ENCODE measurements at places on chromosomes 4 and X.

GRCh38 chr4:81664079-81664478, 192.4 kb upstream of the RASGEF1B start:
- DNase-seq, result no peak

DNA sequence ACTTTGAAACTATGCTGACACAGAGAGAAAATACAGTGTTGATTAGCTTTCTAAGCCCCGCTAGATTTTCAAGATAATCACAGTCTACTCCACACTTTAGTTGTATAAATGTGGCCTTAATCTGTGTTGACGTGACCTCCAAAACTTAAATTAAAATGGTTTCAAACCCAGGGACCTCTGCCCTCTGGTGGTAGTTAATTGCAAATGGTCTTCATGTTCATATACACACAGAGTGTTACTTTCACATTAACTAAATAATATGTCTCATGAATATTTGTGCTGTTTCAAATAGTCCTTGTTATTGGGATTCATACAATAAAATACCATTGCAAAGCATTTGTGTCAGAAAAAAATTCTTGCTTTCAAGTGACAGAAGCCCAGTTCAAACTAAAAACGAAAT, 64.3 kb downstream of the TASL start:
- no peak for DNase-seq

DNA sequence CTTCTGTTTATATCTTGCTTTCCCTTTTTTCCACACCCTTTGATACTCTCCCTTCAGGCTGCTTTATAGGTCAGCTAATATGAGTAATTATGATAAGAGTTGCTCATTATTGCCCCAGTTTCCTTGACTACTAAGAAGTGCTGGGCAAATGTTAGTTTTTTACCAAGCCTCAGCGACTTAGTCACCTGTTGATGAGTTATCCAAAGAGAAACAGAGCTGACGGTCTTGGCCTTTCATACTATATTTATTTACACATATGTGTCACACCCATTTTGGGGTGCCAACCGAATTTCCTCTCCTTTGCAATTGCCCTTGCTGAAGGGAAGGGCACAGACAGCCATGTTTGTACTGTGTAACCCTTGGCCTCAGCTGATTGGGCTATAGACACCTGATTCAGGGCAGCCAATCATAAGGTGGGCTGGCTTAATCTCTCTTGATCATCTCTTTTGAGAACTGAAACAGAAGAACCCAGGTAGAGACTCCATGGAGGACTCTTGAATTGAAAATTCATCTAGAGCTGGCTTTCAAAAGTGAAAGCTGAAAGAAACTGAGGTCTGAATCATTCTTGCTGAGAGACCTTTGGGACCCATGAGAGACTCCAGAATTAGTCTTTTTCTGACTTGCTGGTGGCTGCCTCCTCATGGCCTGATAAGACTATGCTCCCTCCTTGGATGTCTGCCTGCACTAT, 111.7 kb upstream of the RPS6KA3 start:
- no peak for DNase-seq

GRCh38 chrX:124455966-124456365, 109.6 kb downstream of the SH2D1A start:
- DNase-seq, result no peak

DNA sequence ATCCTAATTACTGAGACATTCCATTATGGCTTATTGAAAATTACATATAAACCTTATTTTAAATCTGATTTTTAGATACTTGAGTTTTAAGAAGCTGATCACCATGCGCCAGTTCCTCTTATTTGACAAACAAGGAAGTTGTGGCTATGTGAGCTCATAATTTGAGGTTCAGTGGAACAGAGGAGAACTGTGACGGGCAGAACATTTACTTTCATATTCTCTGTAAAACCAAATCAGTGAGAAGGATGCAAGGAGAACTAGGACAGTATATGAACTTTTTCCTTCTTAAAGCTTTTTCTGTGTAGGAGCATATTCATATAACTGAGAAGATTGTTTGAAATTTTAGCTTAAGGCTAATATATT, 25.3 kb downstream of the STIM2 start:
- DNase-seq, result no peak

DNA sequence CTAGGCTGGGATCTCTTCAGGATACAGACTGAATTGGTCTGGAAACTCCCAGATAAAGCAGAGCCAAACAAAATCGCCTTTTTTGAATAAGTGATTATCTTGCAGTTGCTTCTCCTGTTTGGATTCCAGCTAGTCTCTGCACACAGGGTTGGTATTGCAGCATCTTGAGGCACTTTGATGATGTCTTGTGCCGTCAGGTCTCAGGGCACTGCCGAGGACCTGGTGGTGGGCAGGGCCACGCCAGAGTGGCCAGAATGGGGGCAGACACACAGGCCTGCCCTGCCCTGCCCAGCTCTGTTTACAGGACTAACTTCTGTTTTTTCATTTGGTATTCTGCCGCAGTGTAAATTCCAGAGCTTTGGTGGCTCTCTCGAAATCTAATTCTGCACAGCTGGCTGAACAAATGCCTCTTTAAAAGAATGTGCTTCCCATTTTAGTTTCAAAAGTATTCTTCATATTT, 276.1 kb downstream of the NR3C2 start:
- DNase-seq, result no peak

GRCh38 chrX:16239211-16239610, 71.9 kb downstream of the MAGEB17 start:
- no peak for DNase-seq

DNA sequence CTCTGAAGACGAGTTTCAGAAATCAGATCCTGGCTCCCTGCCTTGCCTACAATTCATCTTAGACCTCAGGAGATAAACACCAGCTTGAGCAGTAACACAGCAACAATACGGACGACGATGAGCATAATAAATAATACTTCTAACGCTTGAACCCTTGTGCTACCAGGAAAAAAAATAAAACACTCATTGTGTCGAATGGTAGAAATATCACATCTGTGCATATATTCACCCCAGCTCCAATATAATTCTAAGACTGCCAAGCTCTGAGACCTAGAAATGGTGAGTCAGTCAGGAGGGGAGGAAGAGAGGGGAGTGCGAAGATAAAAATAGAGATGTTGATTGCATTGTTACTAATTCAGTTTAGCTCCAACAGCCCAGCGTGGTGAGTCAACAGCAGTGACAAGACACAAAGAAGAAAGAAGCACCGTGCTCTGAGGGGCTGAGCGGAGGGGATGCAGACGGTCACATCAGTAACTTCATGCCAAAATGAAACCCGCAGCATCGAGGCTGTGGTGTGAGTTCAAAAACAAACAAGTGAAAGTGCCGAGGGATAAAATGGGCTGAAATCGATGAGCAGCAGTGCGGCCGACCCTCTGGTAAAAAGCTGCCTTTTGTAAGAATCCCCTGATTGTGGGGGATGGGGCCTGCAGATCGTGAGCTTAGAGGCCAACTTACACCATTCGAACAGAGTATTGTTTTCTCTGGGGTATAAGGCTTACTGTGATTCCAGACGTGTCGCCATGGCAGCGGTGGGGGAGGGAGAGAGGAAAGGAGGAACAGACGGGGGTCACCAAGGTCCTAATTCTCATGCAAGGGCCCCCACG, 150.4 kb downstream of the MGST2 start:
- no peak for DNase-seq

Measured in activated CD4-positive, alpha-beta T cell treated with anti-CD3 and anti-CD28 coated beads for 24 hours (primary cell).